ENCODE measurements at places on chromosomes 5 and 9.

GRCh38 chr5:119031905-119032304, 39.0 kb upstream of the DMXL1 start:
- no peak for DNase-seq

DNA sequence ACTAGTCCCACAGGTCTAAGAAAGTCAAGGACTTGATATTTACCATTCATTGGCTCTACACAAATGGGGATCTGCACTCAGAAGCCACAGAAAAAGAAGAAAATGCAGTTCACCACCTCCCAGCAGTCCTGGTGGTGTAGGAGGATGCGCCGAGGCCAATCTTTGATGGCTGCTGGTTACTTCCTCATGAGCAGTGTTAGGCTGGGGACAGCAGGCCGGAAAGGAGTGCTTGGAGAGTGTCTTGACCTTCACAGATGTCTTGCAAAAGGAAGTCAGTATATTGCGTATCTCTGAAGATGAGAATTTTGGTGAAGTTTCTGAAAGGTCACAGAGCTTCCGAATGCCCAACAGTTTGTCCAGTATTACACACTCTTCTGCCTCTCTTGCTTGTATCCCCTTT, 597.0 kb downstream of the EBF1 start:
- no peak for DNase-seq

- DNase-seq = no peak
Observed at GRCh38 chr5:83957188-83957587, 236.5 kb upstream of the HAPLN1 start.

DNA sequence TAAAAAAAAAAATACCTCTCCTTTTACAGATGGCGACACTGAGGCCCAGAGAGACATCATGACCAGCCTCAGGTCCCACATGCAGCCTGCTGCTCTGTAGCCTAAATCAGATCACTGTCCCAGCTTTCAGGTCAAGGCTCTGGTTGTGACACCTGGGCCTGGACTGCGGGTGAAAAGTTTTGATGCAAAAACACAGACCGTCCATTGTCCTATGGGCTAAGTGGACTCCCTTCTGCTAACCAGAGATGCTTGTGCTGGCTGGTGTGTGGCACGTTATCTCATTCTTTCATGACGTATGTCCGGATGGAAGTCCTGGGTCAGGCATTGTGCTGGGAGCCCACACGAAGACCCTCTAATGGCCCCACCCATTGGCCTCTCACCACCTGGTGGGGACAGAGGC, 7.8 kb downstream of the NEK6 start:
- no peak for DNase-seq

DNA sequence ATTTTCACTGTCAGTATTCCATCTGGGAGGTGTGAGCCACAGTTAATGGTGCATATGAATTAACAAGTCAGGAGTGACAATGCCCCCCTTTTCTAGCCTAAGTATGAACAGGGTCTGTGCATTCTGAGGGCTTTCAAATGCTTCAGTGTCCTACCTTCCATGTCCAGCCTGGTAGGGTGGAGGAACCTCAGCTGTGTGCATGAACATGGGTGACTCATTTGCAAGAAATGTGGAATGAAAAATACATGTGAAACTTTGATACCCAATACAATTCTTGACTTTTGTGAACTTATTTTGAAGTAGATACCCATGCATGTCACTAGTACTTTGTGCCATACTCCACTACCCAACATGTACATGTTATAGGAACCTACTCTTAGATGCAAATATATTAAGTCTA, 375.8 kb downstream of the SEMA5A start:
- no peak for DNase-seq

DNA sequence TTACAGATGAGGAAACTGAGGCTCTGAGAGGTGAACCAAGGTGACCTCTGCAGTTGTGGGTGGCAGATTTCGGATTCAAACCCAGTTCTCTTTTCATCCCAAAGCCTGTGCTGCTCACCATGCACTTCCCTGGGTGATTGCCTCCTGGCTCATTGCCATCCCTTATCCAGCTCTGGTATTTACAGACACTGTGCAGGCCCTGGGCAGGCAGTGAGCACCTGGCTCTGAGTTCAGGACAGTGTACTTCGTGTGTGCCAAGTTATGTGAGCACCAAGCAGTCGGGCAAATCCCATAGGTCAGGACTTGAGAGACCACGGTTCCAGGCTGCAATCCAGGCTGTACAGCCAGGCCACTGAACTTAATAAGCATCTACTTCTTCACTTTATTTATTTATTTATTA, 1.4 kb downstream of the LRSAM1 start:
- peak; percentile 67 for DNase-seq

- no peak for DNase-seq
Observed at GRCh38 chr5:6508931-6509330, 60.3 kb downstream of the UBE2QL1 start.

DNA sequence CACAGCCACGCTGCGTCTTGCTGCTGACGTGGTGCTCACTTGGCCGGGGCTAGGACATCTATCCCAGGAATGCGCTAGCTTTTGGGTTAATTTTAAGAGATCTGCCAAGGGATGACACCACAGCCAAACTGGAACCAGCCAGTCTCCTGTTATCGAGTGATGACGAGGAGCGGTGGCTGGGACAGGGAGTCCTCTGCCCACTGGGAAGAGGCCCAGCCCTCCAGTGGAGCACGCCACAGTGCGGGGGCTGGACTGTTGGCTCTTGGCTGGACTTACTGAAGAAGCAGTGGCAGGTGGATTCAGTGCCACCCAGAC, 55.1 kb upstream of the PHYKPL start:
- DNase-seq = no peak

DNA sequence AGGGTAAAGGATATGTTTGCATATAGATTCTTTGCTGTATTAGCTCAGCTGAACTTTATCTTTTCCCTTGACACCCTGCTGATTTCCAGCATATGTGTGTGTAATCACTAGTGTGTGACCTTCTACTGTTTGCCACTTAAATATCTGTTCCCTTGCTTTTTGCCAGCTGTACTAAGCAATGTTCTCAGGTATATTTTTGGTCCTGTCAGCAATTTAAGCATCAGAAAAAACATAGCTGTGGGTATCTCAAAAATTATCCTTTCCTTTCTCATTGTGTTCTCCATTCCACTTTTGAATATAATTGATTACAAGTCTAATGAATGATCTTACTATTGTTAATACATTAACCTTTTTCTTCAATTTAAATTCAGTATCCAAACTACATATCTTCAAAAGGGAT, 59.2 kb upstream of the CDH10 start:
- DNase-seq = no peak

DNA sequence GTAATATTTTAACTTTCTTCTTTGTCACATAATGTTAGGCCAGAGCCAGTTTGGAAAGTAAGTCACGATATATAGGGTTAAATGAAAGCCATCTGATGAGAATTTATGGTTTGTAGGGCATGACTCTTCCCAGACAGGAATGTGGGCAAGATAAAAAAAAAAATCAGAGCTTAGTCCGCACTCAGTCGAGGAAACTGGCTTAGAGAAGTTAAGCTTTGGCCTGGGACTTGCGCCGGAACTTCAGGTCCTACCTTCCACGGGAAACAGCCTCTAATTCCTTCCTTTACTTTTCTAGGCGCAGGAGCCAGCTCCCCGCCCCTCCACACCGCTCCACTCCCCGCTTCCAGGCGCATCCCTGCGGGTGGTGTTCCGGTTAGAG, 475 bp downstream of the DDX31 start:
- no peak for DNase-seq

GRCh38 chr9:130268521-130269211, 3.1 kb downstream of the HMCN2 start:
- no peak for DNase-seq

DNA sequence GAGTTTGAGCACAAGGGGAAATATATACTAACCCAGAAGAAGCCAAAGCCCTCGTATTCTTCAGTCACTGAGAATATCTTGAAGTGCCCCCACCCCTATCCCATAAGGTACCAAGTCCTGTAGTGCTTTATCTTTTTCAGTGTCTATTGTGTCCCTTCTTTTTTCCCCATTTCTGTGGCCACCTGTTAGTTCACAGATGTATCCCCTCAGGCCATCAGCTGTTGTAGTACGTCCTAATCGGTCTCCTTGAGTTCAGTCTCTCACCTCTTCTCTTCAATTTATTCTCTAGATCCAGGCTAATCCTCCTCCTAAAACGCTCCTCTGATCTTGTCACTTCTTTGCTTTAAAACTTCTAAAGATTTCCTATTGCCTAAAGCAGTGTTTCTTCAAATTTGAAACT, 10.4 kb downstream of the RGS7BP start:
- DNase-seq = no peak

- DNase-seq = peak; percentile 90
Observed at GRCh38 chr5:98772415-98773213, 849 bp upstream of the RGMB start.

DNA sequence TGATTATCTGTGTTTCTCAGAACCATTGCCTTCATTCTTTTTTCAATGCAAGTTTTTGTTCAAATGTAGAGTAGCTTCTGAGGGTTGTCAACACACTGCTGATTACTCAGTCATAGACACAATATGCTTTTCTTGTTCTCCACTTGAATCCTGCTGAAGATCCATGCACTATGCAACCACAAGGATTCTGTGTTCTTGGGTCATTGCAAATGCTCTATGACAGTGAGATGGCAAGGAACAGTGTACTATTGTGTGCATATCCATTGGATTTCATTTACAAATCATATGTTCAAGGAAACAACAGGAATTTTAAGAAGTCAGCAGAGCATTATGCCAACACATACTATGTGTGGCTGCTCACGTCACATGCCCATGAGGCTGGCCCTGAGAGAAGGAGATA, 1590.2 kb downstream of the EFNA5 start:
- no peak for DNase-seq

DNA sequence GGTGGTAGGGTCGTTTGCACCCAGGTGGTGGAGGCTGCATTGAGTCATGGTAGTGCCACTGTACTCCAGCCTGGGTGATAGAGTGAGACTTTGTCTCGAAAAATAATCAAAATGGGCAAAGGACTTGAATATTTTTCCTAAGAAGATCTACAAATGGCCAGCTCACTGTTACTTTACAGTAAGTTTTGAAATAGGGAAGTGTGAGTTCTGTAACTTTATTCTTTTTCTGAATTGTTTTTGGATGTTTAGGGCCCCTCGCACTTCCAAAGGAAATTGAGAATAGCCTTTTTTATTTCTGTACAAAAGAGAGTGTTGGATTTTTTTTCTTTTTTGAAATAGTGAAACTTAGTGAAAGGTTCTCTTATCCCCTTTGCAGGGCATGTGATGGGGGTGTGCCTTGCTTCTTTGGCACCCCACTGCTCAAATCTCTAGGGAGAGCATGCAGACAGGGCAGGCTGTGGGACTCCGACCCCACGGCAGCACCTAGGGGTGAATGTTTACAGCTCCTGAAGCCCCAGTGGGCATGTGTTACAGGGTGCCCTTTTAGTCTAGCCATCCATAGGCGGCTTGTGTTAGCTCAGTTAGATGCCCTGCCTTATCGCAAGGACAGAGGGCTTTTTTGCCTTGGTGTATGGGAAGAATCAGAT, 33.3 kb downstream of the GPBP1 start:
- DNase-seq = no peak

- peak; percentile 39 for DNase-seq
Observed at GRCh38 chr9:133619791-133620190, 10.6 kb upstream of the FAM163B start.

- peak; percentile 70 for DNase-seq
Observed at GRCh38 chr9:113989017-113989713, 88.9 kb downstream of the AMBP start.

DNA sequence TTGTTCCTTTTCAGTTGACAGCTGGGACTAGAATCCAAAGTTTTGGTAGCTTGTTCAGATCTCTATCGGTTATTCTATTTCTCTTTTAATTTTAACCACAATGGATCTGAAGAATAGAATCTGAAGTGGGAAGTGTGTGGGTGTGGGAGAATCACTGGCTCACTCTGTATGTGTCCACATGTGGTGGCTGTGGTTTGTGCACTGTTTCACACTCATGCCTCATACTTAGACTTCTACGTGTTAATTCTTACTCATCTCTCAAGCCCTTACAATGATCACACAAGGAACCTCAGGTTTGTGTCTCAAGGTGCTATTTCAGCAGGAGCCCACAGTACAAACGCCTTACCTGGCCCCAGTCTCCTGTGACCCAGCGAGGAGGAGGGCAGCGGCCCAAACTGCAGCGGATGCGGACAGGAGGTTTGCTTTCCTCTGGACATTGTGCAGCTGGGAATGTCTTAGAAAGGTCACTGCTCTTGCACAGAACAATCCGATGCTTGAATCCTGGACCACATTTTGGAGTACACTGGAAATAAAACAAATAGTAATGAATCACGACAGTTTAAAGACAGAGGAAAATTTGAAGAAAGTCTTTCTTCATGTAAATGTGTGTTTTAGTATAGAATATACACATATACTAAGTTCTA, 309.1 kb downstream of the ADAMTS6 start:
- no peak for DNase-seq

- no peak for DNase-seq
Observed at GRCh38 chr5:159531554-159532105, 201.3 kb upstream of the IL12B start.

GRCh38 chr5:117299936-117300328, 725.3 kb upstream of the SEMA6A start:
- DNase-seq = no peak

DNA sequence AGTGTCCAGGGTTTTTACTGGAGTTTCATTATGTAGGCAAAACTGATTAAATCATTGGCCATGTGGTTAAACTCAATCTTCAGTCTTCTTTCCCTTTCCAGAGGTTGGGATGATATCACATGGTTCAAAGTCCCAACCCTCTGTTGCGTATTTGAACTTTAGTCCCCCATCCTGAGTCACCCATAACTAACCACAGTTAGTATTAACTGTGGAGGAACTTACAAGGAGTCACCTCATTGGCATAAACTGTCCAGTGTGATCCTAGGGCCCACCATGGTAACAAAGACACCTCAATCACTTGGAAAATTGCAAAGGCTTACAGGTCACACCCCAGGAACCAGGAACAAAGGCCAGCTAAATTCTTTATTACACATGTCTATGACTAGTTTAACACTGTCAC, 188.5 kb downstream of the COX7C start:
- DNase-seq = no peak

Data from fibroblast of villous mesenchyme (primary cell).